ENCODE measurements at places on chromosomes 11 and 22.
A peak's percentile ranks its signal among the peaks of the same experiment; 100 is the strongest.

DNA sequence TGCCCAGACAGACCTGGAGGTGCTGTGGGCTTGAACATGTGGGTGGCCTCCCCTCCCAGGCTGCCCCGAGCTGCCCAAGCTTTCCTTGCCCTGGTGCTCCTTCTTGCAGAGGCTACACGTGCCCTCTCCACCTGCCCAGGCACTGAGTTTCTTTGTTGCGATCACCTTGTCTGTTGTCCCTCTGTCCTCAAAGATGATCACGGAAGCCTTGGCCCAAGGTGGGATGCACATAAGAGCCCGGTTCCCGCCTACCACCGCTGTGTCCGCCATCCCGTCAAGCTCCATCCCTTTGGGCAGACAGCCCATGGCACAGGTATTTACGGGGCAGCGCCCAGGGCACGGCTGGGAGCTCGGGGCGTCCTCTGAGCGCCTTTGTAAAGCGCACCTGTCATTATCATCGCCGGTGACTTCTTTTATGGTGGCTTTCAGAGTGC, 67.5 kb downstream of the MED15 start:
- no peak for DNase-seq

DNA sequence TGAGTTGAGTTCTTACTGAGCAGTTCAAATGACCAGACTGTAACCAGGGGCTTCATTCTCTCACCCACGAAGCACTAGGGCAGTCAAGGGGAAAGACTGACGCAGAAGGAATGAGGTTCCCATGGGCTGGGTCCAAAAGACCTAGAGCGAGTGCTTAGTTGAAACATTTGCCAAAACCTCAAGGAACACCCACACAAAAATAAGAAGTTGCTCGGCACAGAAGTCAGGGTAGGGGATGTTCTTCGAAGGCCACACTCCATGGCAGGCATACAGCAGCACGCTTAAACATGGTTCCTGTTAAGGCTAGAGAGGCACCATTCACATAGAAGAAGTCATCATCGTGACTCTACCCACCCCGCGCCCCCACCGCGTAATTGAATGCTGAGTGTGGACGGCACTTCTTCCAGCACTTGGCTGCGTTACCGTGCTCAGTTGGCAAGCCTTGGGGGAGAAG, 52.9 kb downstream of the TIMP3 start:
- no peak for DNase-seq

- DNase-seq: no peak
Observed at GRCh38 chr11:5690736-5691135, 1.1 kb downstream of the TRIM22 start.

- peak; percentile 20 for DNase-seq
Observed at GRCh38 chr11:6067502-6067901, 36.9 kb upstream of the OR56A1 start.

- DNase-seq: no peak
Observed at GRCh38 chr11:6298605-6299004, 21.7 kb downstream of the CAVIN3 start.

DNA sequence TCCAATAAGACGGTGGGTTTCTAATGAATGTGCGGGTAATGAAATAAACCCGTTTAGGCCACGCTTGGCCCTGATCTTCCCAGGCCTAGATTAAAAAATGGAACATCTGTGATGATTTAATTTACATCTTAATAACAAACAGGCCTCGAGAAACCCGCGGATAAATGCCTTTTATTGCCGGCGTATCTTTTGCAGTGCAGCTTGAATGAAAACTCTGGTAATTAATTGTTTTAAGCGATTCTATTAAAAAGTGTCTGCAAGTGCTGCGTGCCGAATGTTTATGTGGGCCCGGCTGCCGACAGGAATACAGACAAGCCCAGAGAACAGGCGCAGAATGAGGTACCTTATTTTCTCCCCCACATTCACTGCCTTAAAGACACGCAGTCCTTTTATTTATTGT, 420.7 kb downstream of the MN1 start:
- no peak for DNase-seq

- no peak for DNase-seq
Observed at GRCh38 chr11:100467821-100468508, 219.1 kb upstream of the ARHGAP42 start.

DNA sequence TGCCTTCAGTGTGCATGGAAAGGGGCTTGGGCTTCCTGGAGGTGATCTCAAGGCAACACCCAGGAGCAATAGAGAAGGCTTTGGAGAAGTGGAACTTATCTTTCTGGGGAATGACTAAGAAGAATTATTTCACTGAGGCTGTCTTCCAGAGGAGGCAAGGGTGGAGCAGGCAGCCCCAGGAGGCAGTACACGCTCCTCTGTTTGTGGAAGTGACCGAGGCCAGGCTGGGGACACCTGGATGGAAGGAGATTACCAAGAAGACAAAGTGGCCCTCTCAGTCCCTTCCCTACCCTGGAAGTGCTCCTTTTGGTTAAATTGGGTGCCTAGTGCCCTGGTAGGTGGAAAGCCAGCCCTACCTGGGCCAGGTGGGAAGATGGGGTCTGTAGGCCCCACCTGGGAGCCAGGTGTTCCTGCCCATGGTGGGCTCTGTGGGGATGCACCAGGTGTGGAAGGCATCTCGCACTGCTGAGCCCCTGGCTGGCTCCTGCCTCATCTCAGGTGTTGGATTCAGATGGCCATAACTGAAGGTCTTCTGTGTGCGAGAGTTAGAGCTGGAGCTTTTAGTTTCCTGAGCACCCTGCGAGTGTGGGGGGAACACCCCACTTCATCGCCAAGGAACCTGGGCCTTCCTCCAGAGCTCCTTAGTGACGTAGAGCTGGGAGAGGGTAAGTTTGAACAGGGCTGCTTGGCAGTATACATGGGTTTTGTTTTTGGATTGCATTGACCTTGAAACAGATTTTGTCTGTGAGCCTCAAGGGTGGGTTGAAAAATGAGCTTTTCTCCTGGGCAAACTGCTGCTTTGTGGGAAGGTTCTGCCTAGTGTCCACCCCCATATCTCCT, 46.1 kb downstream of the MICAL2 start:
- no peak for DNase-seq

- DNase-seq: no peak
Observed at GRCh38 chr11:120715239-120715638, 203.7 kb downstream of the GRIK4 start.

- DNase-seq: no peak
Observed at GRCh38 chr11:14094481-14095037, 132.0 kb downstream of the SPON1 start.

DNA sequence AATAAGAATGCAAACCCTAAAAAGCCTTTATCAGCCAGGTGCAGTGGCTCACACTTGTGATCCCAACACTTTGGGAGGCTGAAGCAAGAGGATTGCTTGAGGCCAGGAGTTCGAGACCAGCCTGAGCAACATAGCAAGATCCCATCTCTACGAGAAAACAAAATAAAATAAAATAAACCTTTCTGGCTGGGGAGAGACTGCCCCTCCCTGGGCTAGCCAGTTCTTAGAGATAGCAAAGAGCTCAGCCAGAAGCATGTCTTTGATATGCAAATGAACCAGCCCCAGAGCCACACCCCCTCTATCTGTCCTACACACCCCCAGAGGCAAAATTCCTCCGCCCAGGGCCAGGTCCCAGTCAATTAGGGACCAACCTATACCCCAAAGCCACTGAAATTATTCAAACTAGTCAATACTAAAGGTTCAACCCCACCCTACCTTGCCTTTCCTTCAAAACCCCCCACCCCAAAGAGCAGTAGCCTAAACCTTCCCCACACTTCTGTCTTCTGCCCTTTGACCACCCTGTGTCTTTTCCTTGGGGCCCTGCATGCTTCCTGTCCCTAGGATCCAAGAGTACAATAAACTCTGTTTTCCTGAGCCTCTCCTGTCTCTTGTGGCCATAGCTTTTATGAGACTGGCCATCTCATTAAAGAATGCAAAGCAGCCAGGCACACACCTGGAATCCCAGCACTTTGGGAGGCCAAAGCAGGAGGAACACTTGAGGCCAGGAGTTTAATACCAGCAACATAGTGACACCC, 37.3 kb upstream of the CXCR5 start:
- DNase-seq: no peak

DNA sequence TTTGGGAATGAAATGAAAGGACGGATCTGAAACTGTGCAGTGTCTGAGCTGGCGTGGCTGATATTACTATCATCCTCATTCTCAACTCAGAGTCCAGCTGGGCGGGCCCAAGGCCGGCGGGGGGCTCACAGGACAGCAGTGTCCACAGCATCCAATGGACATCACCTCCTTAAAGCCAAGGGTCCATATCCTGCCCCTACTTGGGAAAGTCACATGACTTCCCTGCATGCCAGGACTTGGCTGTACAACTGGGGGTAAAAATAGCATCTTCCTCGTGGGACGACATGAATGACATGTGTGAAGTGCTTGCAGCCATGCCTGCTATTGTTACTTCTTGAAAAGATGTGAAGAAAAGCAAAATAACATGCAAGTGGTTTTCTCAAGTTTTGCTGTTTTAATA, 82.3 kb downstream of the TRMU start:
- no peak for DNase-seq

DNA sequence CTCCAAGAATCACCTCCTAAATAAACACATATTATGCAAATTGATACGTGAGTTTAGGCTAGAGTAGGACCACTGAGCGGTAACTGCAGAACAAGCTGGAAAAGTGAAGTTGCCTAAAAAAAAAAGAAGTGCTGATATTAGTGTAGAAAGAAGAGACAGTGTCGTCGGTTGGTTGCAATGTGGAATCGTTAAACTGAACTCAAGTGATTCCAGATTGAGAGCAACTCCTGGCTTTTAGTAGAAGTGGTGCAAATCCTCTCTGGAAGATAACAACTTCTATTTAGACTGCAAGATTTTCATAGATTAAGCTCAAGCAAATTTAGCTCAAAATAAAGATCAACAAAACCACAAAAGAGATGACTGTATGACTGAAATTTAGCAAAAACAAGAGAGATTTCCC, 97.0 kb upstream of the PGR start:
- no peak for DNase-seq

- no peak for DNase-seq
Observed at GRCh38 chr11:125139778-125140177, 24.8 kb upstream of the PKNOX2 start.

GRCh38 chr11:128259816-128260215, 327.5 kb downstream of the ETS1 start:
- DNase-seq: no peak

GRCh38 chr11:69253028-69253427, 40.9 kb upstream of the MYEOV start:
- no peak for DNase-seq

DNA sequence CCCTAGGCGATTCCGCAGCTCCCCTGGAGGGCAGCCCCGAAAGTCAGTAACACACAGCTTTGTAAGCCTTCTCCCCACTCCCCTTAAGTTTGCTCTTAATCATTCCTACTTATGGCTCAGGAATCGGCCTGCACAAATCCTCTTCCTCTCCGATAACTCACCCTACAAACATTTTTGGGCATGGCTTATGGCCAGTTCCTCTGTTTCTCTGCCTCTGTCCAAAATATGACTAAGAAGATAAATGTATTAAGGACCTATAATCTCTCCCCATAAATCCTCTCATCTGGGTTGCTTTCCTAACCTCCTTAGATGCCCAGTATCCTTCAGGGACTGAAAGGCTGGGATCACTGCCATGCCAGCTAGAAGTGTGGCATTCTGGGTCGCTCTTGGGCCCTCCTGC, 41.0 kb downstream of the PAMR1 start:
- DNase-seq: no peak

GRCh38 chr11:67464411-67465188, 4.5 kb downstream of the TMEM134 start:
- DNase-seq: peak; percentile 64

GRCh38 chr22:37802310-37803194, 5.2 kb upstream of the GCAT start:
- peak; percentile 23 for DNase-seq

DNA sequence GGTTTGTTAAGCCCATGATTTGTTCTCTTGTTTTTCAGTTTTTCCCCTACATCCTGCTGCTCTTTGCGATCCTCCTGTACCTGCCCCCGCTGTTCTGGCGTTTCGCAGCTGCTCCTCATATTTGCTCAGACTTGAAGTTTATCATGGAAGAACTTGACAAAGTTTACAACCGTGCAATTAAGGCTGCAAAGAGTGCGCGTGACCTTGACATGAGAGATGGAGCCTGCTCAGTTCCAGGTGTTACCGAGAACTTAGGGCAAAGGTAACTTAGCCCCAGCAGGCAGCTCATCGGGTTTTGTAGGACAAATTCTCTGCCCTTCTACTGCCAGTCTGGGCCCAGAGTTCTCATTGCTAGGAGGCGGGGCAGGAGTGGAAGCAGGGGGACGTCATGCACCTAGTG, 49.7 kb downstream of the PANX1 start:
- DNase-seq: no peak

DNA sequence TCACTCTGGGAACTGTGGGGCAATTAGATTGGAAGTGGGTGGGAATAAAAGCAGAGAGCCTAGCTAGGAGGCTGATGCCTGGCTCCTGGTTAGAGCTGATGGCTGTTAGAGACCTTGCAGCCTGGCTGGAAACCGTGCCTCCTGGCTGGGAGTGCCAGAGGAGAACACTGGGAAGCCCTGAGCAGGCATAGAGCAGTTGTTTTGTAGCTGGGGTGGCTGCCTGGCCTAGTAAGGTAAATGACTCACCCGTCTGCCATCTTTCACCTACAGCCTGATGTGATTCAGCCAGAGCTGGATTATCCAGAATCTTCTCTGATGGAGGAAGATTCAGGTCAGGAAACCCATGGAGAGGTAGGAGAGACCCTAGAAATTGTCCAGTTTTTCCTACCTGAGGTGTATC, 6.1 kb downstream of the UQCR10 start:
- DNase-seq: no peak

DNA sequence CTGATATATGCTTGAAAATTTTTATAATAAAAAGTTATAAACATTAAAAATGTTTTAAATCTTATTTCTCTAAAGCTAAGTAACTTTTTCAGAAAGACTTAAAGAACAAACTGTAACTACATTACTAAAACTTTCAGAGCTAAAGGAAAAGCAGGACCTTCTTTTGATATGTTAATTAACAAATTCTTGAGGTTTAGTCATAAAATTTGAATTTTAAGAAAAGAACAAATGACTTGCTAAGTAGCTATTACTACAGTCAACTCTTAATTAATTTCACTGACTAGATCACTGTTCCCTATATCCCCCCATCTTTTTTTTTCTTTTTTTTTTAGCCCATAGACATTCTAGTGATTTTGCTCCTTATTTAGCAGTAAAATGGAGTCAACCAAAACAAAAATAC, 344.4 kb downstream of the LRRC4C start:
- DNase-seq: no peak

DNA sequence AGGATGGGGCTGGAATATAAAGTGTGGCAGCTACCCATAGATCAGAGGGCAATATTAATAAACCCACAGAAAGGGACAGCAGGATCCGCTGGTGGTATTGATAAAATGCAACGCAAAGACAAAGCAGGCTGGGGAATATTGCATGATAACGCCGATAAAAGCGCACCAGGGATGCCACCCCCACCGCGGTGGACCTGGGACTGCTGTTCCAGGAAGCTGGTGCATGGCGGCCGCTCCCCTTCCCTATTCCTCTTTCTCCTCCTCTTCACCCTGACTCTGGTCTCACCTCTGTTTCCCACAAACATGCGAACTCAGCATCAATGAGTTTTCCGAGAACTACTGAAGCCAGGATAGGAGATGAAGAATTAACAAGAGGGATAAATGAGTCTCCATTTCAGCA, 20.2 kb downstream of the SPATA19 start:
- DNase-seq: no peak

Measured in anterior cingulate cortex (tissue), 58 donors.